ENCODE measurements at places on chromosomes 1 and 21.

- DNase-seq = no peak
Measured at GRCh38 chr1:230922620-230923019, 54.3 kb upstream of the C1orf198 start.

DNA sequence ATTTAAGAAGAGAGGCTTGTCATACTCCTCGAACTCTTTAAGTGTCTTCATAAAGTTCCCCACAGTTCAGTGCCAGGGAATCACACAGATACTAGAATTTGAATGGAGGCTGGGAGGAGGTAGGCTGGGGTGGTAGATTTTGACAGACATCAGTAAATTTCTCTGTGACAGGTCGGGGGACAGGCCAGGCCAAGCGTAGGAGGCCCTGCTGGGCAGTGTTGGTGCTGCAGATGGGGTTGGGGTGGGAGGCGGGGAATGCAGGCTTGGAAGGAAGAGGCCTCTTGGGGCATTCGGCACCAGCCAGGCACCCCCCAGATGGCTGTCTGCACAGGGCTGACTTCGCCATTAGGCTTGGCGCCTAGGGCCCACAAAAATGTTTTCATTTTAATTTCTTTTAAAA is 84.0 kb downstream of the MAN1C1 start:
- no peak for DNase-seq

GRCh38 chr1:32754317-32755097 is 51.9 kb upstream of the SYNC start:
- peak; percentile 37 for DNase-seq

- DNase-seq = no peak
Measured at GRCh38 chr1:171110621-171111326, 20.1 kb downstream of the FMO3 start.

DNA sequence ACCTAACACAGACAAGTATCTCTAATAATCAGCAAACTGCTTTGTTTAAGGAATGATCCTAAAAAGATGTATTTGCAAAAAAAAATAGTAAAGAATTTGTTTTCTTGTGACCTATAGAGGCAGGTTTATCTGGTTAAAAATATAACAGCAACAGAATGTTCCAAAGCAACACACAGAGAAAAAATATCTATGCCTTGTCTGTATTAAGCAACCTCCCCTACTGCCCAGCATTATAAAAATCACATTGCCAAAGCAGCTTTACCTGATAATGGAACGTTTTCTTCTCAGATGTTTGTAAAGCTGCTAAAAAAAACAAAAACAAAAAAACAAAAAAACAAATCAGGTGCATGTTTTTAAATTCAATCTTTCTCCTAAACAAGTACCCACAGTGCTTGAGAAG is 24.7 kb downstream of the PALMD start:
- DNase-seq = no peak

- DNase-seq = no peak
Measured at GRCh38 chr1:33092438-33092837, 11.5 kb downstream of the AZIN2 start.

DNA sequence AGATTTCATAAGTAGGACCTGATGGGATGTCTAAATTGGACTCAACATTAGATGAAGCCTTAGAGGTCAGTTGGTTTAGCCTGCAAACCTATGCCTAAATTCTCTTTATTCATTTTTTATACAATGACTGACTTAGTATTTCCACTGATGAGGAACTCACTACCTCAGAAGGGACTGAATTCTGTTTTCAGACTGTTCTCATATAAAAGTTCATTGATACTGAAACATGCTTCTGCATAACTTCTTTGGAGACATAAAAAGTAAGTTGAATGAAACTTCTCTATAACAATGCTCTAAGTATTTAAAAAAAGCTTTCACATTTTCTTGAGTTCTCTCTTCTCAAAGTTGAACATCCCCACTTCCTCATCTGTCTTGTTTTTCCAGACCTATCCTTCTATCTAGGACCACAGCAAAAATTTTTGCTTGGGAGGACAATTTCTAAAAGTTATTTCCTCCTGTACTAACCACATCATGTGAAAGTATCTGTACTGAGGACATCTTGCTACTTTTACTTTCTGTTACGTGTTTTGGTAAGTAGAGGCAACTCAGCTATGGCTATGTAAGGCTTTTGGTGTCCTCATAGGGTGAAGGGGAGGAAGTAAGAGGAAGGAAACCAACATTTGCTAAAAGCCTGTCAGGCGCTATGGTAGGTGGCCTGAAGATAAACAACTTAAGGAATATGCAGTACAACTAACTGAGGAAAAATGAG is 64.1 kb downstream of the USP24 start:
- DNase-seq = peak; percentile 47
